ENCODE measurements at places on chromosomes 12 and 14.

DNA sequence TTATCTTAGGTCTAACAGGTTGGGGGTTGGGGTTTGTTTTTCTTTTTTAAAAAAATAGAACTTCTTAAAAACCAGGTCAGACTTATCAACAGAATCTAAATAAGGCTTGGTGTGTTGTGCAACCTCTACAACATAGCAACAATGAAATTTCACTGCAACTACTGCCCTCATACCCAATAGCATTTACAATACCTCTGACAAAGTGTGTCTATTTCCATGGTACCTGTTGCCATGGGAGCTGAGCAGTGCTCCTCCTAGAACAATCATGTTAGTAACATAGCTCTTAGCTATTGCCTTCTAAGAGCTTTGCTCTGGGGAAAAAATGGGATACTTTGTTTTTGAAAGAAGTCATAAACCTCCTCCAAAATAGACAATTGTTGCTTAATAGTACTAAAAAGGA, 103.3 kb upstream of the CCDC175 start:
- DNase-seq = no peak

- DNase-seq = no peak
Observed at GRCh38 chr12:24909667-24910066, 39.2 kb downstream of the BCAT1 start.

DNA sequence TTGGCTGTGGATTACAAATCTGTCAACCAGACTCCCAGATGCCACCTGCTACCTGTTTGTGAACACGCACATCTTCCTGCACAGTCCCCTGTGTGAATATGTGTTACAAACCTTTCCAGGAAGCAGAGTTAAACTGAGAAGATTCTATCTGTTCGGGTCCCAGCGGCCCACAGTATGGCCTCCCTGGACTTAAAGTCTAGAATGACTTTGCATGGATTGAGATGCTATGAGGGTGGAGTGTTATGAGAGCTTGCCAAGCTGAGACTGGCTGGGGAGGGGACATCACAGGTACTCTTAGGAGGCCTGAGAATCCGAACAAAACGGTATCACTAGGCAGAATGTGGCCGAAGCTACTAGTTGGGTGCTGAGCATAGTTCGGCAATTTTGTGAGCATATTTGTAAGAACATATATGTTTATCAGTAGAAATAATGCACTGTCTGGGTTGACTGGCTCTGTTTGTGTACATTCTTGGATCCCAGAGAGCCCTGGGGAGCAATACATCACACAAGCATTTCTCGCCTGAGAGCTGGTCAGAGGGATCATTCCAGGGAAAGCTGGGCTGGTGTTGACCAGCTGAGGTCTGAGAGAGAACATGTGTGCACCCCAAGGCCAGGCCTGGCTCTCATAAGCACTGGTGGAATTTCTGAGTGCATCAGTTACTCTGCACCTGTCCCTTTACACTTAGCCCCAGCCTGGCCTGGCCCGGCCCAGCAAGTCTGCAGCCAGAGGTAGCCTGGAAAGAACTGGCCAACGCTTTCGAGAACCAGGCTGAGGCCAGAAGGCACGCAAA, 29.8 kb upstream of the LTBP2 start:
- no peak for DNase-seq

- DNase-seq = no peak
Observed at GRCh38 chr14:32319368-32320049, 9.6 kb upstream of the AKAP6 start.

DNA sequence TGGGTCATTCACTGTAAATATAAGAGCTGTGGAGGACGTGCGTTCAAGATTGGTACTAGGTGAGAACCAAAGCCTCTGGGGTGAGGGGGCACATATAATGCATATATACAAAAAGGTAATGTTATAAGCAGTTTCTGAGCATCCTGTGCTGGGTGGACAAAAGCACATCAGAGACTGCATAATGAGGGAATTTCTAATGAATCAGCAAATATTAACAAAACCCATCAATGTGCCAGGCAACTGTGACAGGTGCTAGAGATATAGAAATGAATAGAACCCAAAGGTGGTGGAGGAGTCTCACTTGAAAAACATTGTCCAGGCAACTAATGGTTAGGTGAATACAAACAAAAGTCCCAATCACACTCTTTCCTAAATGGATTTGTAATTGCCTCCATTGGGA, 74.7 kb downstream of the GPR65 start:
- no peak for DNase-seq

- DNase-seq = no peak
Observed at GRCh38 chr12:46298261-46298660, 29.4 kb upstream of the SLC38A1 start.

- DNase-seq = no peak
Observed at GRCh38 chr14:89504602-89505313, 87.7 kb upstream of the FOXN3 start.

- no peak for DNase-seq
Observed at GRCh38 chr12:122862110-122862634, 26.9 kb downstream of the HIP1R start.

GRCh38 chr14:50741567-50741966, 73.5 kb upstream of the SAV1 start:
- DNase-seq = no peak

- no peak for DNase-seq
Observed at GRCh38 chr12:114982760-114983159, 298.8 kb upstream of the TBX3 start.

DNA sequence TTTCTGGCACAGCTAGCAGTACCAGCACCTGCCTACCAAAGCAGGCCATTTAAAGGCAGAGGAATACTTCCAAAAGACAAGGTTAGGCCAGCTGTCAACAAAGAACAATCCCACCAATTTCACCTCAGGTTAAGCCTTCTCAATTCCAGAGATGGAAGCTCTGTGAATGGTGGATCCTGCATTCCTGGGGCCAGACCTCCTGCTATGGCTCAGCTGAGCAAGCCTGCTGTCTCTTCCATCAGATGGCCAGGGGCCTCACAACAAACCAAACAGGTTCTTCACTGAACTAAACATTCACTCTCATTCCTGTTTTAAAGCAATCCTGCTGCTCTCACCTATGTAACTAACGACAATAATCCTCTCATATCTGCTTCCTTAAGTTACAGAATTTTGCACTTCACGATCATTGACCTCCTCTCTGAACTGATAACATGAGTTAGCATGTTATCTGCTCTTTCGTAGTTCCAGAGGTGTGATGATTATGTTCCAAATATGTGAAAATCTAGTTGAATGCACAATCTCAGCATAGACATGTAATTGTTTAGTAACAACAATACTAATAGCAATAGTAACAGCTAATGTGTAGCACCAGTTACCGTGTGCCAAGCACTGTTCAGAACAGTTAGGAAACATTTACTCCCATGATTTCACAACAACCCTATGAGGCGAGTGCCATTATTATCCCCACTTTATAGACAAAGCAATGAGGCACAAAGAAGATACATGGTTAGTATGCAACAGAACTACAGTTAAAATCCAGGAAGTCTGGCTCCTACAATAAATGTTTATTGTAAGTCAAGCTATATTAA, 73.2 kb downstream of the SLC2A13 start:
- DNase-seq = no peak

GRCh38 chr14:34649344-34649743, 19.4 kb upstream of the SNX6 start:
- no peak for DNase-seq

DNA sequence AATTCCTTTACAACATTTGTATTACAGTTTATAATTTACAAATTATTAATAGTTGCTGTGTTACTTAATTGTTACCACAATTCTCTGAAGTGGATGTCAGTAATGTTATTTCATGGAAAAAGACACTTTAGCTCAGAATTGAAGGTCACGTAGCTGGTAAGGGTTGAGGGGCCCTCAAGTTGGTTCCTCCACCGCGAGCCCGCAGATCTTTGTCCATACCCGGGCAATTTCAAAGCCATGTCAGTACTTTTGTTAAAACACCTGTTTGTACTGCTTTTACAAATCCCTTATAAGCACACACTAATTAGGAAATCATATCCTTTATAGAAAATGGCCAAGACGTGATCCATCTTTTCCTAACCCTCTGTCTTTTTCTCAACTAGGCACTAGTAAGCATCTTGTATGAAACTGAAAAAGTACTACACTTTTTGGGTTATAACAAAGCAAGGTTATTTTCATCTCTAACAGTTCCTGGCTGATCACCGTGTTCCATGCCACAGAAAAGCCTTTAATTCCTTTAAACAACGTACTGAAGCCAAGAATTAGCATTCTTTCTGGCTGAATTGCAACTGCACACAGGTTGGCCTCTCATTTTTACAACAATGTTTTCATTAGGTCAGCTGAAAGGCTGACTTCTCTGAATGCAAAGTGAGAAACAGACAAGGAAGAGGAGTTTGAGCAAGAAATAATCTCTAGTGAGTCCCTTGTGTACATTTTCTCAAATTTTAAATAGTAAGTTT, 76.1 kb downstream of the CNTN1 start:
- DNase-seq = no peak

DNA sequence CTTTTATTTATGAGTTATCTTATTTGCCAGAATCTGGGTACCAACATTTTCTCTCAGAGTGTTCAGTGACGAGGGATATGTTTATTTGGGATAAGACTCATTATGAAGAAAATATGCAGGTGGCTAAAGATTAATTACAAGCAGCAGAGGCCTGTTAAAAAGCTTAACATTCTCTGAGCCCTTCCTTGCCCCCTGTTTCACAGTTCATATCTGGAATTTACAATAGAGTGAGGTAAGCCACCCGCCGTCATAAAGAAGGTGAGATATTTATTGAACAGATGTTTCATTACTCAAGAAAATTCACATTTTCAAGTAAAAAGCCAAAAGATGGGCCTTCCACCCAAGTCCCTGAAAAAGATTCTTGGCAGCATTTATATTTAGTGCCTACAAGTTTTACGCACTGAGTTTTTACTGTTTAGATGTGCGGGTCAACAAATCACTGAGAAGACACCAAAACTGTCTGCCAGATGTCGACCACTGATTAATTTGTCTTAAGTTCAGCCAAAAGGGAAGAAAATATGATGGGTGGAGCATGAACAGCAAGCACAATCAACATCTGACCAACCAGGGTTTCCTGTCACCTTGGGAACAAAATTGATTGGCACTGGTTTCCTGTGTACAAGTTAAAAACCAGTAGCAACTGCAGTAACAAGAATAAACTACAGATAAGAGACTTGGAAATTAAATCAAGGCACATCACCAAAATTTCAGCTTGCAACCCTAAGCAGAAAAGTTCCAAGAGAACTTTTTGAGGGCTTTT, 85.5 kb upstream of the PTPRB start:
- DNase-seq = no peak

DNA sequence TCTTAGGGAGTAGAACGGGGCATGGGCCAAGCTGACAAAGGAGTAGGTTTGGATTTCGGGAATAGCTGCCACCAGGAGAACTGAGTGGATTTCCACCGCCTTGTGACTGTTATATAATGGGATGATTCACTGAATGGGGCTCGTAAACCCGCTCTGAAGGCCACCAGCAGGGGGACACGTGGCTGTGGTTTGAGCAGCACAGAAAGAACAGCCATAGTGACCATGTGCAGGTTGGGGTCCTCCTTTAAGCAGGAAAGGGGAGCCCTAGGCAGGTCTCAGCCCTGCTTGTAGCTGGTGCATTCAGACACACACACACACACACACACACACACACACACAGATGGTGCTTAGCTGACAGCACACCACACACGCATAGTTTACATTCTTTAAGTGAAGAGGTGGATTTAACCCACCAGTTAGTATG, 8.6 kb upstream of the ASB2 start:
- DNase-seq = no peak

- DNase-seq = peak; percentile 51
Observed at GRCh38 chr12:123106640-123107359, 44.1 kb downstream of the PITPNM2 start.

- DNase-seq = no peak
Observed at GRCh38 chr12:123337070-123337469, 27.6 kb downstream of the SBNO1 start.

- no peak for DNase-seq
Observed at GRCh38 chr12:23888396-23889068, 60.9 kb downstream of the SOX5 start.

- no peak for DNase-seq
Observed at GRCh38 chr14:49463146-49463545, 123.0 kb downstream of the RPS29 start.

DNA sequence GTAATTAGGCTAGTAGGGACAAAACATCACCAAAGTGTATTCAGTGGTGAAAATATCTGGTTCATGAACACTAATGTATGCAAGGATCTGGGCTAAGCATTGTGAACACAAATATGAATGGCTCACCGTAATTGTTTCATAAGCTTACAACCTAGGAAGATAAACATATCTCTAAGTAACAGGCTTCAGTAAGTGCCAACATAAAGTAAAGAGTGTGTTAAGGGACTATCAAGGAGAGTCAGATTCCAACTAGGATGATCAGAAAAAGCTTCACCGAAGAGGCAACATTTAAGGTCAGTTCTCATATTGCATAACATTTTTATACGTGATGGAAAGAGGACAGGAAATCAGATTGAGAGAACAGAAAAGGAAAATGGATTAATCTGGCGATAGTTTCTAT, 29.4 kb downstream of the ABCC9 start:
- no peak for DNase-seq

DNA sequence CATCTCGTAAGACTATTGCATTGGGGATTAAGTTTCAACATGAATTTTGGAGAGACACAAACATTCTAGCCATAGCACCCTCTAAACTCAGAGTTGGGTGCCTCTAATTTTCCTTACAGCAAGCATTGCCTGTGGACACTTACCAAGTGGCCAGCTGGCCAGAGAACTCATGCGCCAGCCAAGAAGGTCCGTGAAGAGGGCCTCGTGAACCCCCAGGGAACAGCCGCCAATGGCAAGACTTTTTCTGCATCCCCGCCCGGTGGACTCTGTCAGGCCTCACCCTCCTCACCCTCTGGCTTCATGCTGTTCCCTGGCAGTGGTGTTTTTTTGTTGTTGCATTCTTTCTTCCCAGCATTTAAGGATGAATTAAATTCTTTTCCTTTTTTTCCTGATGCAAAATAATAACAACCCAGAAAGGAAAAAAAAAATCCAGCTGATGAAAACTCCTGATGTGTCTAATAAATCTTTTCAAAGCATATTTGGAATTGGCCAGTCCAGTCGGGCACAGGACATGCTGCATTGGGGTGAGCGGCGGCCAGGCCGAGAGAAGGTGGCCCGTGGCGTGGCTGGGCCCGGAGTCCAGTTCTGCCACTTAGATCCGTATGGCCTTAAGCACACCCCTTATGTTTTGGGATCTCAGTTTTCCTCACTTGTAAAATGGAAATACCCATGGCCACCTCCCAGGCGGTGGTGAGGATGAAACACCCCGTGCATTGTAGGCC, 191.9 kb upstream of the DIO3 start:
- DNase-seq = no peak

GRCh38 chr12:100859063-100859627, 64.6 kb downstream of the ANO4 start:
- no peak for DNase-seq

DNA sequence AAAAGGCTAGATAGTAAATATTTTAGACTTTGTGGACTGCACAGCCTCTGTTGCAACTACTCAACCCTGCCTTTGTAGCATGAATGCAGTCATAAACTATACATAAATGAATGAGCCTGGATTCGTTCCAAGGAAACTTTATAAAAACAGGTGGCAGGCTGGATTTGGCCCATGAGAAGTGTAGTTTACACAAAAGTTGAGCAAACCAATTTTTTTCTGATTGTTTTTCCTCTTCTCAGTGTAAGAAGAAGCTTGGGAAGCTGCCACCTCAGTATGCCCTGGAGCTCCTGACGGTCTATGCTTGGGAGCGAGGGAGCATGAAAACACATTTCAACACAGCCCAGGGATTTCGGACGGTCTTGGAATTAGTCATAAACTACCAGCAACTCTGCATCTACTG, 9.5 kb downstream of the OAS1 start:
- DNase-seq = no peak

All from stimulated activated CD4-positive, alpha-beta T cell treated with anti-CD3 and anti-CD28 coated beads, Interleukin-2, amount 100 ng/mL, for 24 hours (primary cell).